ENCODE measurements at places on chromosomes 1 and 21.

- DNase-seq: no peak
Measured at GRCh38 chr1:234288946-234289345, 84.3 kb upstream of the COA6 start.

DNA sequence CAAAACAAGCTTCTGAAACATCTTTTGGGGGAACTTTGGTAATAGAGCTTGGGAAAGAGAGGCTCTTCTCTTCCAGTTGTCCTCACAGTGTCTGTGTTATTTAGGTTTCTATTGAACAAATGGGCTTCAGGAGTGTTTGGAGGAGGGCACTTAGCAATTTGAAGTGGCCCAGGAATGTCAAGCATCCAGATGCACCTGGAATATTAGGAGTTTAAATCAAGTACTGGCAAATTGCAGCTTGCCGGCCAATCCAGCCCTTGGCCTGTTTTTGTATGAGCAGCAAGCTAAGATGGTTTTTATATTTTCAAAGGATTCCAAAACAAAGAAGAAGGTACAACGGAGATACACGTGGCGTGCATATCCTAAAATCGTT, 94.7 kb downstream of the CCDC185 start:
- DNase-seq: no peak

GRCh38 chr1:226599636-226600238, 51.2 kb downstream of the STUM start:
- DNase-seq: no peak

GRCh38 chr1:82392513-82392912, 591.8 kb downstream of the ADGRL2 start:
- DNase-seq: no peak

DNA sequence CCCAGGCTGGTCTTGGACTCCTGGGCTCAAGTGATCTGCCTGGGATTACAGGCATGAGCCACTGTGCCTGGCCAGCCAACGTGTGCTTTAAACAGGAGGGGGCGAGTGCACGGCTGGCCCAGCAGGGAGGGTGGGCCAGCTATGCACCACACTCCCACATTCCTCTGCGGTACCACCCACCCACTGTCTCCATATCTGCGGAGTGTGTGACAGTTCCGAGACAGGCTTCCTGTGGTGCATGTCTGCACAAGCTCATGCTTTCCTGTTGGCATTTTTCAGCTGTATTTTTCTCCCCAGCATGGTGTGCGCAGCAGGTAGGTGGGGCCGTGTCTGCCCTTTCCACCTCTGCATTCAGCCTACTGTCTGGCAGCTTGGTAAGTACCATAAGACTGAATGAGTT, 183.3 kb downstream of the AJAP1 start:
- DNase-seq: no peak

GRCh38 chr1:61287734-61288133, 205.4 kb downstream of the NFIA start:
- no peak for DNase-seq

DNA sequence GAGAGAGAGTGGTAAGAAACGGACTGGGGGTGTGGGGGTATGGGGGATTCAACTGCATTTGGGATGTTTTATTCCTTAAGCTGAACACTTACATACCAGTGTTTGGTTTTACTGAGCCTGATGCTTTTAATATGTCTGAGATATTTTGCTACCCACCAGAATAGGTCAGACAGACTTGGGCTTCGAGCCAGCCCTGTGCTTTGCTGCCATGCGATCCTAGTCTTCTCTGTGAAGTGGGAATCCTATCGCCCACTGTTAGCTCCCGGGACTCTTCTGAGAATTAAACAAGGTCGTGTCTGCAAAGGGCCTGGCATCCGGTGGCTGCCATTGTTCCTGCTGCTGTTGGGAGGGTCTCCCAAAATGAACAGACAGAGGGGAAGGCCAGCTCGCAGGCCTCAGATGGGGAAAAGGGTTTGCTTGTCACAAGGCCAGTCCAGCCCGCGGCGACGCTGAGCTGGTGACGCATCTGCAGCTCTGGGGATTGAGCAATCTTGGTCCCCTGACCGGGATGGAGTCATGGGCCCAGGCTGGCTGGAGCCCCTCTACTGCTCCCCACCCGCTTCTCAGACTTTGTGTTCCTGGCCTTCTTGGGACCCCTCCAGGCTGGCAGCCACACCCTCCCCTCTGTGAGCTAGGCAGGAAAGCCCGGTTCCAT, 26.9 kb upstream of the ECE1 start:
- no peak for DNase-seq

- no peak for DNase-seq
Measured at GRCh38 chr1:44970317-44970716, 16.1 kb downstream of the EIF2B3 start.

GRCh38 chr1:232878086-232878485, 72.3 kb upstream of the NTPCR start:
- no peak for DNase-seq

GRCh38 chr1:34711485-34711884, 43.4 kb upstream of the GJB5 start:
- DNase-seq: no peak

- DNase-seq: no peak
Measured at GRCh38 chr1:30748699-30749401, 8.7 kb downstream of the LAPTM5 start.

GRCh38 chr21:42843056-42843455, 36.3 kb downstream of the WDR4 start:
- DNase-seq: no peak

- DNase-seq: no peak
Measured at GRCh38 chr1:241964550-241965282, 7.1 kb downstream of the BECN2 start.

GRCh38 chr1:248691567-248692155, 10.9 kb downstream of the OR14I1 start:
- DNase-seq: no peak

DNA sequence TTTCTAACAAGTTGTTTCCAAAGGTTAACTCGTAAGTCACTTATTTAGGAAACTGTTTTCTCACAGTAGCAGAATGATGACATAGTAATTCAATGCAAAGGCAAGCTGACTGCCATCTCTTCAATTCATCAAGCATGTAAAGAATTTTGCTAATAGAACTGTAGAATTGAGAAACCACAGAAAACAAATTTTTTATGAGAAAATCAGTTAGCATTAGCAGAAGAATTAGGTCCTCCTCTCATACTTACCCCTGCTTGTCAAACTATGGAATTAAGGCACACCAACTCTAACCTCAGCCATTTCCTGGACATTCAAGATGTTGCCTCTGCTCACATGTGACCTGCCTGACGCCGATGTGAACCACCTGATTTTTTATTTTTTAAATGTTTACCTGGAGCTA, 115.2 kb downstream of the LRRC40 start:
- DNase-seq: no peak

DNA sequence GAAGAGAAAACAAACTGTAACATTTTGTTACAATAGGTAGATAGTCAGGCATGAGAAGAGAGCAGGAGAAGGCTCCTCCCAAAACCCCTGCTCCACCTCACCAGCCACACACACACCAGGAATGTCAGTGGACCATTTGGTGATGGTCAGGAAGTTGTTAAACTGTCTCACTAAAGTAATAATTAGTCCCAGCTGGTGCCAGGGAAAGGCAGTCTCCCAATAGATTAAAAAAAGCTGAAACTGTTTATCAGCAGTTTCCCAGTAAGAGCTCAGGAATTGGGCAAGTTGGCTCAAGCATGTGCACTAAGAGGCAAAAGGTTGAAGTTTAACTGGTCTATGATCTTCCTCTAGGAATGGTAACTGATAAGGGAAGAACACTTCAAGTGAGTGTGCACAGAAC, 249.6 kb downstream of the COL11A1 start:
- DNase-seq: no peak

DNA sequence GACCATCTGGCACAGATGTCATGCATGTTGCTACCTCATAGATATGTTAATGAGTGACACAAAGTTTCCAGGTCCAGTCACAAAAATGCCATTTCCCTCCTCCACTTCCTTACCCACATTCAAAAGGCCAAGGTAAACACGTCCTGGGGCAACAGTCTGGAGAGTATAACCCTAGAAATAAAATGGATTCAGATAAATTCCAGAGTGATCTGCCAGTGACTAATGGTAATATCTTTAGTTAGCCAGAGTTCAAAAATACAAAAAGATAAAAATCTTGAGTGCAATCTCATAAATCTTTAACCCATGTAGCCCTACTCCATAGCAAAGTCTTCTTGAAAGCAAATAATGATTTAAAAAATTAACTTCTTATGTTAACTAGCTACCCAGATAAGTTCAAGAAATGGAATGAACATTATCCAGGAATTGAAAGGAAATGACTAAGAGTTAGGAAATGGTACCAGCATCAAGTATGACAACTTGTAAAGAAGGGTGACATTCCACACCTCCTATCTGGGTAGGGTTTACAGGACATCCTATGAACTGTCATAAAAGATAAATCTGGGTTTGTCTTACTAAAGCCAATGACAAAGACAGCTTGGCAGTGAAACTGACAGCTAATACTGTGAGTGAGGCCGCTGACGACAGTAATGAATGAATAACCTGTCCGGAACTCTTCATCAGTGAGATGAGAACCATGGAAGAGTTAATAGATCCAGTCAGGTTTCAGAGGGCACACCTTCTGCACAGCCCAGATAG, 18.1 kb downstream of the RGS2 start:
- DNase-seq: no peak

DNA sequence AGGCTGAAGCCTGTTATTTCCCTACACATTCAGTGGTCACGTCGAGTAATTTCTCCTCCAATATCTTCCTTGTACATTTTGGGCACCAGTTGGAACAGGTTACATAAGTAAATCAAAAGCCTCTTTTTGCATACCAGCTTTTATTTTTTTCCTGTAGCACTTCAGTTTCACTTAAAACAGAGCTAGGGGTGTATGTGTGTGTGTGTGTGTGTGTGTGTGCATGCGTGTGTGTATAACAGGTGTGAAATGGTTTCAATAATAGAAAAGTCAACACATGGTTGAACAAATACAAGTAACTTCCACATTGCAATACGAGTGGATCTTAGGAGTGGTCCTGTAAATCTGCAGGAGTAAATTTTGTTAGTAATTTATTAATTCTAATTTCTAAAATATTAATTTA, 3.0 kb upstream of the MAN1A2 start:
- DNase-seq: no peak

- DNase-seq: no peak
Measured at GRCh38 chr21:14545906-14546480, at the start of gene SAMSN1. Gene SAMSN1 (minus strand): TSS chr21:14546315. CDS start chr21:14546261, 54 bp downstream.

DNA sequence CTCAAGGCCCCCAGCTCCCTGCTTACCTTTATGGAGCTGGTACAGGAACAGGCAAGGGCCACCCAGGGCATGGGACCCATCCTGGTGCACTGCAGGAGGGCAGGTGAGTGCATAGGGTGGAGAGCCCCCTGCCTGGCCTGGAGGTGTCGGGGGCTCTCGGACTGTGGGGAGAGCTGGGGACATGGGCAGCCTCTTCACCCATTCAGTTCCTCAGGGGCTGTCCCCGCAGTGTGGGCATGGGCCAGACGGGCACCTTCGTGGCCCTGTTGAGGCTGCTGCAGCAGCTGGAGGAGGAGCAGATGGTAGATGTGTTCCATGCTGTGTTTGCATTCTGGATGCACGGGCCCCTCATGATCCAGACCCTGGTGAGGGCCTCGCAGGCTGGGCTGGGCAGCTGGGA, 7.3 kb upstream of the LGR6 start:
- DNase-seq: no peak

GRCh38 chr1:68904477-68904876, 407.6 kb upstream of the DEPDC1 start:
- no peak for DNase-seq

DNA sequence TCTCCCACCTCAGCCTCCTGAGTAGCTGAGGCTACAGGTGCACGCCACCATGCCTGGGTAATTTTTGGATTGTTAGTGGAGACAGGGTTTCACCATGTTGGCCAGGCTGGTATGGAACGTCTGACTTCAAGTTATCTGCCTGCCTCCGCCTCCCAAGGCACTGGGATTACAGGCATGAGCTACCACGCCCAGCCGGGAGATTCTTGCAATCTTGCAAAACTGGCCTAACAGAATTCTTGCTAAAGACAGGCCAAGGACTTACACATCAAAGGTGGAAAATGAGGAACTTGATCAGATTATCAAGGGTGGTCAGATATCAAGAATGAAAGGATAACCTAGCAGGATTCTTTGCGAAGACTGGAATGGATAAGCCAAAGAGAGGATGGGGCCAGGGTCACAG, 98.3 kb upstream of the TIAM1 start:
- no peak for DNase-seq

DNA sequence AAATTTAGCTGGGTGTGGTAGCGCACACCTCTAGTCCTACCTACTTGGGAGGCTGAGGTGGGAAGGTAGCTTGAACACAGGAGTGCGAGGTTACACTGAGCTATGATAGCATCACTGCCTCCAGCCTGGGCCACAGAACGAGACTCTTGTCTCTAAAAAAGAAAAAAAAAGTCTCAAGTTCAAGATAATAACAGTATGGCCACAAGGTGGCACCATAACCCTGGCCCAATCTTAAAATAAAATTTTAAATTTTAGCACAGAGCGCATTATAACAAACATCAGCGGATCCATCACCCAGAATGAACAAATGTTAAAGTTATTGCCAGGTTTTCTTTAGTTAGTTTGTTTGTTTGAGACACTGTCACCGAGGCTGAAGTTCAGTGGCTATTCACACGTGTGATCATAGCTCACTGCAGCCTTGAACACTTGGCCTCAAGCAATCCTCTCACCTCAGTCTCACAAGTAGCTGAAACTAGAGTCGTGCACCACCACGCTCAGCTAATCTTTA, 2.9 kb upstream of the HTR6 start:
- DNase-seq: peak; percentile 49

DNA sequence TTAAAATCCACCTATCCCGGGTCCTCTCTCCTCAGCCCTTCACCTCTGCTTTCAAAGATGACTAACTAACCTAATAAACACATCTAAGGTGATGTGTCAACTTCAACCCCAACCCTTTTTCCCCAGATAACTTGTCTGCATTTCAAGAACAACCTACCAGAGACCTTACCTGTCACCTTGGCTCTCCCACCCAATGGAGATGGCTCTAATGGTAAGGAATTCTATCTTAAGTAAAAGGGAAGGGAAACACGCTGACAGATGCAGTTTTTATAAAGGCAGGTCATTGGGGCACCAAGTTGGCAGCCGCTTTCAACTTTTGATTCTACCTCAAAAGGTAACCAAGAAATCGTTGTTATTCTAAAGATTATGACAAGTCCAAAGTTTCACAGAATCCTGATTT, 37.6 kb downstream of the MRPL39 start:
- no peak for DNase-seq

- no peak for DNase-seq
Measured at GRCh38 chr21:31829736-31830472, 42.9 kb upstream of the HUNK start.

DNA sequence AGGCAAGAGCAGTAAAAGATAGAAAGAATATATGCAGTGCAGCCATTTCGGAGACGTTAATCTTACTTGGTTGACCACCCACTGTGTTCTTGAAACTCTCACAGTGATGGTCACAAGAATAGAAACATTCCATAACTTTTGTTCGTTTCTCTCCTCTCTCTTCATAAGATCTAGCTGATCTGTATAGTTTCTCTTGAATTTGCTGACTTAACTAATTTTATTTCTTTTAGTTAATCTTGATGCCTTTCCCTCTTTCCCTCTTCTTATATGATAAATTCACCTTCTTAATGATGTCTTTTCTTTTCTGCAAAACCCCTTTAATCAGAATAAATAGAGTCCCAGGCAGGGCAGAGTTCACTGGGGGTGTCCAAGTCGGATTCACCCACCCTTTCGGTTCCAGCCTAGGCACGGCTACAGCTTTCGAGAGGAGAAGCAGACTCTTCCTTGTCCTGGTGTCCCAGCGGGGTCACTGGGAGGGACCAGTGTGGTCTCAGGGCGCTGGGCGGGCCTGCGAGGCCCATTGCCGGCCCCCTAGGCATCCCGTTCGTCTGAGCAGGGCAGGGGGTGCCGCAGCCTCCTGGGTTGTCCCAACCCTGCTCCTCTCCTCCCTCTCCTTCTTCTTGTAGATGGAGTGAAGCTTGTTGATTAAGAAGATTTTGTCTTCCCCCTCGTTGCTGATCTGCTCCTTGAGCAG, 39.8 kb downstream of the ZNF691 start:
- no peak for DNase-seq

Measured in stimulated activated CD4-positive, alpha-beta T cell treated with anti-CD3 and anti-CD28 coated beads, TNF-alpha, amount 100 ng/mL, for 48 hours (primary cell).